ENCODE measurements at places on chromosomes 13 and 19.

GRCh38 chr13:50415428-50415827 is 400.2 kb downstream of the KCNRG start:
- DNase-seq, result no peak

- DNase-seq, result no peak
Measured at GRCh38 chr13:110425444-110425780, 118.3 kb downstream of the COL4A2 start.

- peak; percentile 35 for DNase-seq
Measured at GRCh38 chr19:49114630-49115363, 627 bp downstream of the LIN7B start.

- DNase-seq, result no peak
Measured at GRCh38 chr19:2059422-2060201, 8.6 kb upstream of the MKNK2 start.

GRCh38 chr13:44523146-44524015 is 52.7 kb downstream of the TSC22D1 start:
- no peak for DNase-seq

- no peak for DNase-seq
Measured at GRCh38 chr13:93372856-93373255, 146.2 kb downstream of the GPC6 start.

- DNase-seq, result no peak
Measured at GRCh38 chr19:28247243-28247642, 965.7 kb downstream of the UQCRFS1 start.

DNA sequence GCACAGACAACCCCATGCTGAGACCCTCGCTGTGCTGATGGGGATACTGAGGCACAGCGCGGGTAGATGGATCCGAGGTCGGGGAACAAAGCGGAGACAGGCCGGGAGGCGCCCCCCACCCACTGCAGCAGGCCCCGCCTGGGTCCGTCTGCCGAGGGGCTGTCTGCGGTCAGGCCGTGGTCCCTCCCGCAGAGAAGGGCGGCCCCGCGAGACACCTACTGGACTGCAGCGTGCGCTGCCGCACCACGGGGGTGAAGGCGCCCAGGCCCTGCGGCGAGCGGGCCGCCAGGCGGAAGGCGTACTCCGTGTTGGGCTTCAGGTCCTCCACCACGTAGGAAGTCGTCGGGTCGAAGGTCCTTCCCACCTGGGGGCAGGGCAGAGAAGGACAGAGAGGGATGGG is 101.9 kb downstream of the PTPRS start:
- DNase-seq, result no peak

- DNase-seq, result no peak
Measured at GRCh38 chr13:33003458-33004019, 12.7 kb upstream of the KL start.

DNA sequence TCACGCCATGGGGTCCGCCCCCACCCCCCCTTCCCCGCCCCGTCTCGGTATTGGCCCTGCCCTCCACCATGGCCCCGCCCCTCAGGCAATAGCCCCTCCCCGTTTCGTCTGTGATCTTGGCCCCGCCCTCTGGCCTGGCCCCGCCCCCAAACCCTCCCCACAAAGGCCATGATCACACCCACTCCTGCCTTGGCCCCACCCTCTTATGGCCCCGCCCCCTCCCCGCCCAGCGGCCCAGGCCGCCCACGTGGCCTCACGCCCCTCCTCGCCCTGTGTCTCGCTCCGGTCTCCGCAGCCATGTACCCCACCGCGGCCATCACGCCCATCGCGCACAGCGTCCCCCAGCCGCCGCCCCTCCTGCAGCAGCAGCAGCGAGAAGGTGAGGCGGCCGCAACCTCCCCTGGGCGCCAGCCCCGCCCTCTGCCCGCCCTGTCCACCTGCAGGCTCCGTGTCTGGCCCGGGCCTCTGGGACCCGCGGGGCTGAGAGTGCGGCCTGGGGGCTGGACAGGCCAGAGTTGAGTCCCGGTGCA is 61.3 kb downstream of the CELF5 start:
- peak; percentile 54 for DNase-seq

GRCh38 chr19:19417628-19418245 is 12.3 kb downstream of the GATAD2A start:
- no peak for DNase-seq

GRCh38 chr19:33830264-33830663 is 33.6 kb downstream of the KCTD15 start:
- DNase-seq, result no peak

- no peak for DNase-seq
Measured at GRCh38 chr19:31252441-31252840, 96.8 kb downstream of the TSHZ3 start.

DNA sequence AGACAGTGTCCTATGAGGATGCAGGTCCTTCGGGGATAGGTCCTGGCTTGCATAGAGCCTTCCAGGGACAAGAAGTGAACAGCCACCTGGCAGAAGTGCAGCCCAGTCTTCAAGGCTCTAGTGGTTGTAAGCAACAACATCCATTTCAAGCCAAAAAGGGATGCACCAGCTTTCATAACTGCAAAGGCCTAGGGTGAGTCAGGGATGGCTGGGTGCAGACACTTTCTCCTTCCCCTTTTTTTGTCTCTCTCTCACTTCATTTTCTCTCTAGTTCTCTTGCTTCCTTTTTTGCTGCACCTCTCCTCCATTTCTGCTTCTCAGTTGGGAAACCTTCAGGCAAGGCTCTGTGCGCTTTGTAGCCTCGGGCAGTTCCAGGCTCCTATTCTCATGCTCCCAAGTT is 196.2 kb upstream of the ZNF536 start:
- DNase-seq, result no peak

- no peak for DNase-seq
Measured at GRCh38 chr13:113796964-113797676, 38.1 kb downstream of the TMEM255B start.

DNA sequence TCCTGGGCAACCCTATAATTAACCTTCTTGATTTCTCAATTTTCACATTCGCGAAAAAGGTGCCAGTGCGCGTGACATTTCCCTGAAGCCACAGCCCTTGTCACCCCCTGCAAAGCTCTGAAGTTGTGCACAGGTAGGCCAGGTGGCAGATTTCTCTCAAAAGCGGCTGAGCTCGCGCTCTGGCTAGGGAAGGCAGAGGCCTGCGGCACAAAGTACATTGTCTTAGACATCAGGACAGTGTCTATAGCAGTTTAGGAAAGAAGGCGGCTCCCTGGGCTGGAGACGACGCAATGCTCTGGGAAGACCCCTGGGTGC is 42.9 kb upstream of the ZNF14 start:
- DNase-seq, result no peak

- DNase-seq, result no peak
Measured at GRCh38 chr13:106373304-106373988, 162.0 kb downstream of the EFNB2 start.

DNA sequence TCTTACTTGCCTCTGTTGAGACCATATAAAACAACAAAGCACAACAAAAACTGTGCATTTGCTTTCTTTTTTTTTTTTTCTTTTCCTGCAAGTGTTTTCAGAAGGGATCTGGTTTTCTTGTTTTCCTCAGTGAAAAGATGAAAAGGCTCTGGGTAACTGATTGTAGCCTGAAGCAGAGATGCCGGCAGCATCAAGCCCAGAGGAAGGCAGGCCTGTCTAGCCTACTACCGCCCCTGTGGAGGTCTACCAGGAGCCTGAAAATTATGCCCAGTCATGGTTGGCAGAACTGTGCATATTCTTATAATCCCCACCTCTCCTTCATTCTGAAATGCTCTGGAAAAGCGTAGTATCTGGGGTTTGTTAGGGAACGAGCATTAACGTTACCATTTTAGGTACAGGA is 32.6 kb upstream of the MEDAG start:
- no peak for DNase-seq

- DNase-seq, result no peak
Measured at GRCh38 chr19:14333101-14333871, 48.0 kb upstream of the ADGRE5 start.

GRCh38 chr13:93446238-93446637 is 219.6 kb downstream of the GPC6 start:
- no peak for DNase-seq

DNA sequence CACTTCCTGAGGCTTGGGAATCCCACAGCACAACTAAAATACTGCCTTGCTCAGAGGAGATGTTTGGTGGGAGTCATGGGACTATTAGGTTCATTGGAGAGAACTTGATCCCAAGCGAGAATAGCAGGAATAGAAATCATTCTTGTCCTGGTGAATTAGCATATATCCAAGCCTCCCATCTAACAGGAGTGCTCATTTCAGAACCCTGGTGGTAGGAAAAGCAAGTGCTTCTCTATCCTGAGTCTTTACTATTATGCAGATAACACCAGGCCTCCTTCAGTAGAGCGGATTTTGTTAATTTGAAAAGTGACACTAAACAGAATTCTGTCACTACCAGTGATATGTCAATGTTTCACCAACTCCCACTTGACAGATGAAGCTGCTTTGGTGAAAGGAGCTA is 199.5 kb downstream of the ATP8A2 start:
- no peak for DNase-seq

- no peak for DNase-seq
Measured at GRCh38 chr13:73870036-73870741, 264.0 kb downstream of the KLF12 start.

DNA sequence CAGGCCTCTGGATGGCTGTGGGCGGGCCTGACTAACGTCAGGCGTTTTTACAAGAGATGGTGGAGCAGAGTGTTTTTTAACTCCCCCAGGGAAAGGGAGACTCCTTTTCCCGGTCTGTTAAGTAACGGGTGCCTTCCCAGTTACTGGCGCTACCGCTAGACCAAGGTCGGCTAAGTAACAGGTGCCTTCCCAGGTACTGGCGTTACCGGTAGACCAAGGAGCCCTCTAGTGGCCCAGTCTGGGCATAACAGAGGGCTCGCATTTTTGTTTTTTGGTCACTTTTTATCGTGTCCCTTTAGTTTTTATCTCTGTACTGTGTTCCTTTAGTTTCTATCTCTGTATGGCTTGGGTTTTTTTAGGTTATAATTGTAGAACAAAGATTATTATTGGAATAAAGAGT is 10.0 kb downstream of the ZNF383 start:
- DNase-seq, result no peak

GRCh38 chr19:10076535-10076934 is 9.6 kb upstream of the SHFL start:
- no peak for DNase-seq

DNA sequence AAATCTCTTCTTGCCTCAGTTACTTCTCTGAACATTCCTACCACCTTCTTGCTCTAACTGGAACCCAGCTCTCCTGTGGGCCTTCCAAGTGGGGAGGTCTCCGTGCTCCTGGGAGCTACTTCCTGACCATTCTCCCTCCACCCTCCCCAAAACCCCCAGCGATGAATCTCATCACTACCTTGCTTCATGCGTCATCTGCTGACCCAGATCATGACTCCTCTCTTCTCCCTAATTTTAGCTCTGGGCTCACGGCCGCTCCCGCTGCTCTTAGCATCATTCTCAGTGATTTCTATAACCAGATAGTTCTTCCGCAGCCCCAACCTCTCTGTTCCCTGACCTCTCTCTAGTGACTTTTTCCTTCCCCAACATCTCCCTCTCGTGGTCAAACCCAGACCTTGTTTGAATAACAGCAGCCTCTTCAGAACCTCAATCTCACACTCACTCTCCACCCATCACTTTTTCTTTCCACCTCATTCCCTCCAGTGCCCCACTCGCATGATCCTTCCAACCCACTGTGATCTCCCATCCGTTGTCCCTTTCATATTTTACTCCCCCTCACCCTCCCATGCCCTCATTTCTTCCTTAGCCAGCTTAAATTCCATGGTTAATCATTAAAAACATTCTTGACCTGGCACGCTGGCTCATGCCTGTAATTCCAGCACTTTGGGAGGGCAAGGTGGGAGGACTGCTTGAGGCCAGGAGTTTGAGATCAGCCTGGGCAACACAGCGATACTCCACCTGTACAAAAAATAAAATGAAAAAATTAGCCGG is 21.8 kb downstream of the MRPS12 start:
- no peak for DNase-seq

DNA sequence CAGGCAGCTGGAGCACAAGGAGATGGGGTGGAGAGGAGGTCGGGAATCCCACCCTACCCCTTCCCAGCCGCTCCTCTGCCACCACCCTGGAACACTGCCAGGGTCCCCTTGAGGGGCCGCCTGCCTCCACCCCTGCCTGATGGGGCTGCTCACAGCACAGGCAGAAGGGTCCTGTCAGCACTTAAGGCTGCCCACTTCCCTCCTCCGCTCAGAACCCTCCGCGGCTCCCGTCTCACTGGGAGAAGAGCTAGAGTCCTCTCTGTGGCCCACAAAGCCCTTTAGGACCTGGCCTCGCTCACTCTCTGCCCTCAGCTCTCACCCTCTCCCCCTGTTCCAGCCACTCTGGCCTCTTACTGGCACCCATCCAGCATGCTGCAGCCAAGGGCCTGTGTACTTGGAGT is 3.4 kb upstream of the POLD1 start:
- DNase-seq, result no peak

- DNase-seq, result peak; percentile 70
Measured at GRCh38 chr19:29667901-29668341, 2.7 kb downstream of the PLEKHF1 start.

- no peak for DNase-seq
Measured at GRCh38 chr19:52997975-52998374, 15.7 kb upstream of the ERVV-1 start.

DNA sequence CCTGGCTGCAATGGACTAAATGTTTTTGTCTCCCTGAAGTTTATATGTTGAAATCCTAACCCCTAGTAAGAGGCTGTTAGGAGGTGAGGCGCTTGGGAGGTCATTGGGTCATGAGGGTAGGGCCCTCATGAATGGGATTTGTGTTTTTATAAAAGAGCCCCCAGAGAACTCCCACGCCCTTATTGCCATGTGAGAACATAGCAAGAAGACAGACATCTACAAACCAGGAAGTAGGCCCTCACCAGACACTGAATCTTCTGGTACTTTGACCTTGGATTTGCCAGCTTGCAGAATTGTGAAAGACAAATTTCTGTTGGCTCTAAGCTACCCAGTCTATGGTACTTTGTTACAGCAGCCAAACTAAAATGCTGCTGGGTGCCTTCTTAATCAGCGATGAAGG is 96.1 kb upstream of the SPATA13 start:
- no peak for DNase-seq

- no peak for DNase-seq
Measured at GRCh38 chr19:3386447-3387234, 20.3 kb downstream of the NFIC start.

DNA sequence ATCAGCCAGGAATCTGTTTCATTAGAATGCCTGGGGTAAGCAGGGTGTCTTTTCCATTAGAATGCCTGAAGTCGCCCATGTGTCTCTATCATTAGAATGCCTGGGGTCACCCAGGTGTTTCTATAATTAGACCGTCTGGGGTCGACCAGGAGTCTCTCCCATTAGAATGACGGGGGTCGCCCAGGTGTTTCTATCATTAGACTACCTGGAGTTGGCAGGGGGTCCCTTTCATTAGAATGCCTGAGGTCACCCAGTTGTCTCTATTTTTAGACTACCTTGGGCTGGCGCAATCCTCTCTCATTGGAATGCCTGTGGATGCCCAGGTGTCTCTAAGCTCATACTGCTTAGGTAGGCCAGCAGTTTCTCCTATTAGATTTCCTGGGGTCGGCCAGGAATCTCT is 1447.6 kb downstream of the UQCRFS1 start:
- no peak for DNase-seq

Measured in activated gamma-delta T cell treated with Interleukin-2 at 50 U/mL for 16 hours (primary cell).